NCI-H2107 (cell line): ENCODE measurements at places on chromosomes 5 and 9.

- DNase-seq: no peak
Measured at GRCh38 chr5:37197340-37198050, 51.7 kb downstream of the CPLANE1 start.

DNA sequence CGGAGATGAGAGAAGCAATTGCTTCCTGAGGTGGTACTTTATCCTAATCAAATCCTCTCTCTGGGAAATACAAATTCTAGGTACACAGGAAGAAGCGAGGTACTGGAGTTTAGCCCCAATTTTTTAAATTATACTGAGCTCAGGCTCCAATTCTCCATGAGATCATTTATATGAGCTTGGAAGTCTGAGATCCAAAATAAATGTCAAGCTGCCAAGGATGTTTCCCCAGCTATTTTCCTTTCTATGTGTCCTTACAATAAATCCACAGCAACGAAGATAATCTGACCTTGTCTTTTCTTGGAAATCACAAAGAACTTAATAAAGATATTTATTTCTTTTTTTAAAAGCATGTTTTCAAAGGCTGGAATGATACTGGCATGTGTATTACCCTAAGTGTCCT, 597.3 kb downstream of the GABRG2 start:
- no peak for DNase-seq

GRCh38 chr5:154620411-154620810, 134.8 kb upstream of the LARP1 start:
- DNase-seq: no peak

- no peak for DNase-seq
Measured at GRCh38 chr5:127960270-127960691, 123.3 kb upstream of the SLC12A2 start.

GRCh38 chr5:115124741-115125140, 45.0 kb downstream of the TRIM36 start:
- DNase-seq: no peak

GRCh38 chr5:117054911-117055310, 480.3 kb upstream of the SEMA6A start:
- DNase-seq: no peak

- DNase-seq: no peak
Measured at GRCh38 chr5:6365142-6365976, 13.0 kb downstream of the MED10 start.

- no peak for DNase-seq
Measured at GRCh38 chr5:72280581-72281069, 39.4 kb downstream of the MRPS27 start.

DNA sequence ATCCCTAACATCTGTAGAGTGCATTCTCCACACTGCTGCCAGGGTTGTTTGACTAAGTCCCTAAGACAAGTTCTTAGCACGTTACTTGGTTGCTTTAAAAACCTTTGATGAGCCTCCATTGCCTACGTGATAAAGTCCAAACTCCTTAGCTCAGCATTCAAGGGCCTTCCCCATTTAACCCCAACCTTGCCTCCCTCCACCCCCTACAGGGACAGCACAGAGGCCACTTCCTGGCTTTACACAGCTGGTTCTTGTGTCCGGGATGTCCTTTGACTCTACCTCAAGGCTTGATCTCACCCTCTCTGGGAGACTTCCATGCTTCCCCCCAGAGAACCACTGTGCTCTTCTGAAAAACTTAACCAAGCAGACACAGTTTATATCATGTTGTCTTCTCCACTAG, 29.4 kb downstream of the FAM240B start:
- no peak for DNase-seq

- no peak for DNase-seq
Measured at GRCh38 chr5:50702615-50703366, 36.4 kb downstream of the PARP8 start.

DNA sequence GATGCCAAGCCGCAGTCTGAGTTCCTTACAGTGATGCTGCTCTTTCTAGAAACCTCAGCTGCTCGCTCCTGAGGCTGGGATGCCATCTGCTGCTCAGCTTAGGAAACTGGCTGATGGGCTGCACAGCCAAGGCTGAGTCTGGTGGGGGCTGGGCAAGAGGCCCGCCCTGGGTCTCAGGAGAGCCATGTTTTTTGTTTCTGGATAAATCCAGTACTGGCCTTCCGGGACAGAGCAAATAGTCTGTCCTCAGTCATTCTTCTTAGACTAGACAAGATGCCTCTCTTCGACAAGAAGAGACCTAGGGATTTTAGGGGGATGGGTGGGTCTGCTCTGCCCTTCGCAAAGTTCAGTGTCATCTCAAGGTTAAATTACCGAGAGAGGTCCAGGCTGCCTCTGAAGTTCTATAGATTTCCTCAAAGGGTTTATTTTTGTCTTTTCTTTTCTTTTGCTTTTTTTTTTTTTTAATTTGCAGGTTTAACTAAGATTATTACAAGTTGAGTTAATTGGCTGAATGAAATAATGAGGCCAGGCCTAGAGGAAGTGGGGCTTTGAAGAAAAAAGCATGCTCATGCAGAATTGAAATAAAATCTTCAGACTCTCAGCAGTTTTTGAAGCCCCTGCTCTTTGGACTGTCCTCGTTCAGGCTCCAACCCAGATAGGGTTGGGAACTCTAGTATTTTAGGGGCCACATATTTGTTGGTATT, 30.6 kb upstream of the MATR3 start:
- DNase-seq: peak; percentile 79

GRCh38 chr9:114898741-114899140, 31.6 kb downstream of the TNFSF8 start:
- no peak for DNase-seq

- DNase-seq: no peak
Measured at GRCh38 chr5:64978546-64978945, 209.8 kb downstream of the CWC27 start.

GRCh38 chr5:159645179-159645846, 271.0 kb upstream of the ADRA1B start:
- DNase-seq: no peak

GRCh38 chr5:170278611-170279458, 18.7 kb downstream of the LCP2 start:
- no peak for DNase-seq

GRCh38 chr5:96648593-96648992, 13.6 kb upstream of the CAST start:
- no peak for DNase-seq

GRCh38 chr9:27126670-27127069, 17.6 kb downstream of the TEK start:
- DNase-seq: no peak

DNA sequence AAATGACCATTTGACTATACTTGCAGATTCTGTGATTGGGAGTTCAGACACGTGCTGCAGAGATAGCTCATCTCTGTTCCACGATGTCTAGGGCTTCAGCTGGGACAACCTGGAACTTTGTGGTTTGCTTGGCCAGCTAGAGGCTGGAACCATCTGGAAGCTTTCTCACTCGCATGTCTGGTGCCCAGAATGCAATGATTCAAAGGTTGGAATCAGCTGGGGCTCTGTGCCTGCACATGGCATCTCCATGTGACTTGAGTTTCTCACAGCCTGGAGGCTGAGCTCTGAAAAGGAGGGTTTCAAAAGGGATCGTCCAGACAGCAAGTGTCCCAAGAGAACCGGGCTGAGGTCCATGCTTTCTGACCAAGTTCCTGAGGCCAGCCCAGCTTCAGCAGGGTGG, 465.2 kb downstream of the GADD45G start:
- no peak for DNase-seq

DNA sequence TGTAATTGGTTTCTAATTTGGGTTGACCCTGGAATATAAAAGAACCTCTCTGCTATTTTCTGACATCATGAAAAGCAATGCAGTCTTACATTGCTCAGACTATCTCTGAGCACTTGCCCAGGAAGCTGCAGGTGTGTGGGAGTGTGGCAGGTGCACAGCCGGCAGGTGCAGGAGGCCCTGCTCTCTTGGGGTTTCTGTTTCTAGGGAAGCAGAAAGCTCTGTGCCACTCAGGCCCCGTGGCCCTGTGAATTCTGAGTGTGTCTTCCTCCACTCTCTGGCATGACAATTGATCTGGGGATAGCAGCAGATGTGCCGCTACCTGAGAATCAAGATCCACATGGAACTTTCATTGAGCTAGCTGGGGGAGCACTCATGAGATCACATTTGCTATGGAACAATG, 45.7 kb upstream of the IRX2 start:
- DNase-seq: peak; percentile 85

- no peak for DNase-seq
Measured at GRCh38 chr5:173486355-173487225, 129.9 kb downstream of the BOD1 start.
